Thoracic aorta (tissue), 2 donors: ENCODE measurements at places on chromosomes 1 and 21. TPM values are rescaled to one million over a fixed set of nuclear protein-coding genes. Genes with fewer than 3 reads are reported as not detected.

GRCh38 chr1:26999440-26999987 is 6.0 kb downstream of the TRNP1 start:
- peak; percentile 77 for DNase-seq

DNA sequence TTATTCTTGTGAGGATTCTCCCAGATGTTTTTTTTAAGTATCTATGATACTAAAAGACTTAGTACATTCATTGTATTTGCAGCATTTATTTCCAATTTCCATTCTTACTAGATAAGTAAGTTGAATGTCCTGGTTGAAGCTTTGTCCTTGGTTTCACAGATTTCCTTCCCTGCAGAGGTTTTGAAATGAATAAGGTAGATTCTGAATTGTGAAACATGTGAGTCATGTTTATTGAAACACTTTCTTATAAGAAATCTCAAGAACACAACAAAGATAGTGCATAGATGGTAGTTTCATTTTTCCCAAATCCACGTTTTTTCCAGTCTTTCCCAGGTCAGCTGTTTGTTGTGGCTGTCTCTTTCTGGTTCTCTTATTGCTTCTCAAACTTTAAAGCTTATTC is 24.8 kb downstream of the GABPA start:
- no peak for DNase-seq

DNA sequence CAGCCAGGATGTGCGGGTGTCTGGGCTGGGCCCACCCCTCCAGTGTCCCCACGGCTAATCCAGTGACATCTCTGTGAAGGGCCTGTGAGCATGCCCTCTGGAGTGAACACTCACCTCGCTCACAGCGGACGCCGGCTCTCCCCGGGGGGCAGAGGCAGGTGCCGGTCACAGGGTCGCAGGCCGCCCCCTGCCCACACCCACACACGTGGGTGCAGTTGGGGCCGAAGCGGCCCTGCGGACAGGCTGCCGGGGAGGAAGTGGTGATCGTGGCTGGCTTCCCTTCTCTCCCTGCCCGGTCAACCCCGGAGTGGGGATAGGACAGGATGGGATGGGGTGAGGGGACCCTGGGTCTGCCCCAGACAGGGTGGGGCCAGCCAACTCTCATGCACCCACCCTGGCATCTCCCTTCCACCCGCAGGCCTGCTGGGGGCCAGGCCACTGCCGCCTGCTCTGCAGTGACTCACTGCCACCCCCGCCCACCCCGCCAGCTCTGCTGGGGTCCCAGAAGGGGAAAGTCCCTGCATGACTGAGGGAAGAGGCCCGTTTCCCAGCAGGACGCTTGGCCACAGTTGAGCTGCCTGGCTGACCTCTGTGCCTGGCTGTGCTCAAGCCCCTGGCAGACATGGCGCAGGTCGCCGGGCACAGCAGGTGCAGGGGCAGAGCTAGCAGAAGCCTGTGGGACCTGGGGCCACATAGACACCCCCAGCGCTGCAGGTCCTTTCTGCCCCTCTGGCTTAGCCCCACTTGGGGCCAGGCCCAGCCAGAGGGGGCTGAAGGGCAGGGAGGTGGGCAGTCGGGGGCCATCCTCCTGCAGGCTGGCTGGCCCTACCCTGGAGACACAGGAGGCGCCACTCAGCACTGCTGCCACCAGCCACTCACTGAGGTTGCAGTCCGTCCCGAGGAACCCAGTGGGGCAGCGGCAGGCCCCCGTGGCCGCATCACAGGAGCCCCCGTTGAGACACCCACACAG is 41.6 kb downstream of the ARHGEF16 start:
- no peak for DNase-seq

DNA sequence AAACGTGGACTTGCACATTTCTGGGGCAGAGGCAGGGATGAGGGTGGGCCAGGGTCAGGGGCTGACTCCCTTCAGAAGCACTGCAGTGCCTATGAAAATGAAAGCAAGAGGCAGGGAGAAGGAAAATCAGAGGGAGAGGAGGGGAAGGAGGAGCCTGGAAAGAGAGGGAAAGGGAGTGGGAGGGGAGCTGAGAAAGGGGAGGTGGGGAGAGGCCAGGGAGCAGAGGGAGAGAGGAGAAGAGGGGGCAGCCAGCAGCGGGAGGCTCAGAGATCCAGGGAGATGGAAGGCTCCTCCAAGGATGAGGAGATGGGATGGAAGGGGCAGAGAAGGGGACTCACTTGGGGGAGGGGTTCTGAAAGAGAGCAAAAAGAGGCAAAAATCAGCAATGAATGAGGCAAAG is 96.3 kb upstream of the KLHDC7A start:
- DNase-seq = no peak

GRCh38 chr1:102431253-102431652 is 434.5 kb upstream of the OLFM3 start:
- DNase-seq = no peak

DNA sequence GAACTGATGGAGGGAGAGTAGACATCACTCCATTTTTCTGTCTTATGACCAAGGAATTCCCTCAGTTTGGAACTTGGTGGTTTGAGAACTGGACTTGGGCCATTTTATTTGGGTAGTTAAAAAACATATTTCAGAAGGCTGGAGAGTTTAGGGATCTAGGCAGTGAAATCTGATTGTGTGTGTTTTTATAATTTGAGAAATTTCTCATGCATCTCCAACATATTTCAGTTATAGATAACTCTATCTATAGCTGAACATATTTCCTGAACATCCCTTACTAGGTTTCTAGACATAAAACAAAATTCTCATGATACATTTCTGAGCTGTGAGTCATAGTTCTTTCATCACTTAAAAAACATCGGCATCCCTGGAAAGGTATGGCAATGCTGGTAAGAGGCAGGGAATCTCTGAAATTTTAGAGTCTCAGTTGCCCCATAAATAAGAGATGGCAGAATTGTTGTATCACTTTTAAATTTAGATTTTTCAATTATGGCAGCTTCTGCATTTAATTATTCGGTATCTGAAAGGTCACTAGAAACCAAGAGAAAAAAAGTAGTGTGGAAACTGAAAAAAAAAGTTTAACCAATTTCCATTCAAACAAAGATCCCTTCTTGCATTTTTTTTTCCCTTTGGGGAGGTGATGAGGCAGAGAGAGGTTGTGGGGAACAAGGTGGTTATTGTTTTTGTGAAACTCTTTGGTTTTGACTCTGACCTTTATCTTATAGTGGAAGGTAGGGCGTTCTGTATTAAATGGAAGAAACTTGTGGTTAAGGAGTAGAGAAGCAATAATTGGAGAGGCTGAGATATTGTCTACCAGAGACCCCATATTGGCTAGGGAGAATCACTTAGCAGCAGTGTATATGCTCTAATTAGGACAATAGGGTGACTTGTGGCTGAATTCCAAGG is 102.9 kb downstream of the FASLG start:
- DNase-seq = no peak

GRCh38 chr1:168234846-168235547 is 9.2 kb downstream of the SFT2D2 start:
- DNase-seq = no peak

- peak; percentile 40 for DNase-seq
Observed at GRCh38 chr1:54335755-54336108, 70.5 kb downstream of the SSBP3 start.

DNA sequence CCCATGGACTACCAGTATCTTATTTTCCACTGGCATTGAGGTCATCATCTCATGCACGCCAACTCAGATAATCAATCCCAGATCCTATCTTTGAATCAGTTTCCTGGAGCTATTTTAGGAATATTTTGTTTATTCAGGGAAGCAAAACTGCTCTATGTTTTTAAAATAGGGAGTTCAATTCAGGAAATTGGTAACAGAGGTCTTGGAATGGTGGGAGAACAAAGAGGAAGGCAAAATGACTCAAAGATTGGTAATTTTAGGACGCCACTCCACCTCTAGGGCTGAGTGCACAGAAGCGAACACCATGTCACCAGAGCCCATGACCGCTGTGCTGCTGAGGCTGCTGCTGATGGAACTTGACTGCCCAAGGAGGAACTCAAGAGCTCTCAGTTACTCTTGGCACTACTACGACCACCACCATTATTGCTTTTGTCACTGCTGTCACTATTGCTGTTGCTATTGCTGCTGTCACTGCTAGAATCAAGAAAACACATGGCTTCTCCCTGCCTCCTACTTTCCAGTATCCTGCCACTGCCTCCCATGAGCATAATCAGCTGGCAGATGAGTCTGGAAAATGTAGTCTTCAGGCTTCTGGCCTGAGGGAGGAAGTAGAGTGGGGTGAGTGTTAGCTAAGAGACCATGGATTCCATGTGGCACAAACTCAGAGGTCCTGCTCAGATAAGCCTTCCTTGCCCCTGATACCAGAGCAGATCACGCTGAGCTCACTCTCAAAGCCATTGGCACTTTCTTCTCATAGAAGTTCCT is 71.6 kb upstream of the CNIH3 start:
- no peak for DNase-seq

DNA sequence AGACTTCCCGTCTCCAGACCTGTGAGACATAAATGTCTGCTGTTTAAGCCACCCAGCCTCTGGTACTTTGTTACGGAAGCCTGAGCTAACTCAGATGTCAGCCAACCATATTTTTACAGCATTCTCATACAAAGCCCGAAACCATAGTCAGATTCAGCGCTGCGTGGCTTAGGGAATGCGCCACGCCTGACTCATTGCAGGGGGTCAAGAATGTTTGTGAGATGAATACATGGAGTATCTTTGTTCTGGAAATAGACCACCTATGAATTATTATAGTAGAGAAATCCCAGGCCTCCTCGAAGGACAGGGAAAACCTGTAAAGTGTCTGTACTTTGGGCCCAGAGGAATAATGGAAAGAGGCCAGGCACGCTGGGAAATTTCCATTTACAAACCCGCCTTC is 434.8 kb downstream of the CAMTA1 start:
- no peak for DNase-seq

- no peak for DNase-seq
Observed at GRCh38 chr1:198771563-198772153, 132.8 kb downstream of the PTPRC start.

The EXTL1 gene
- not detected for total RNA-seq

The CRNN gene
- total RNA-seq = not detected

The CCDC185 gene
- total RNA-seq = not detected

The GJA4 gene
- total RNA-seq = 41.3 TPM

The FALEC gene
- not detected for total RNA-seq

The RYR2 gene
- 75.9 TPM for total RNA-seq

The DDR2 gene
- total RNA-seq = 133 TPM

The SPSB1 gene
- 171 TPM for total RNA-seq

The ADGRB2 gene
- 1.5 TPM for total RNA-seq
